Thoracic aorta (tissue), 2 donors: ENCODE measurements at places on chromosomes 2 and 18. TPM values are rescaled to one million over a fixed set of nuclear protein-coding genes. Genes with fewer than 3 reads are reported as not detected.

- DNase-seq, result no peak
These were observed 155.4 kb upstream of the SLC35G4 start for GRCh38 chr18:11454040-11454439.

- DNase-seq, result no peak
These were observed 146.7 kb downstream of the PARD3B start for GRCh38 chr2:204691911-204692510.

DNA sequence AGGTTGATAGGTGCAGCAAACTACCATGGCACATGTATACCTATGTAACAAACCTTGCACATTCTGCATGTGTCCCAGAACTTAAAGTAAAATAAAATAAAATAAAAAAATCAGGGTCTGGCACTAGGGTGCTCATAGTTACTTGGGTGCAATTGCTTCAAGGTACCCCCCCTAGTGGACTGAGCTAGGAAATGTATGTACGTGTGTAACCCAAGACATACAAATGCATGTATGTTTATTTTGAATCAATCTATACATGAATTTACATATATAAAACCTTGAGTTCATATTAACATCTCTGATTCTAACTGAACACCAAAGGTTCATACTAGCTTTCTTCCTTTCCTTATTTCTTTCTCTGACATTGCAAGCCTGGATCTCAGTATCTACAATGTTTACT, 51.5 kb downstream of the USP37 start:
- no peak for DNase-seq

- no peak for DNase-seq
These were observed 145.6 kb downstream of the MEMO1 start for GRCh38 chr2:31865215-31865614.

Gene HOXD3
- 3.9 TPM for total RNA-seq

Gene CSRNP3
- 2.7 TPM for total RNA-seq

Gene DCC
- not detected for total RNA-seq
